ENCODE measurements at places on chromosomes 6 and 20. TPM values are rescaled to one million over a fixed set of nuclear protein-coding genes. Genes with fewer than 3 reads are reported as not detected.

The KIAA1755 gene
- total RNA-seq: 0.04 TPM

The HRH3 gene
- 0.10 TPM for total RNA-seq

The DOK5 gene
- not detected for total RNA-seq

The UCKL1 gene
- 50.2 TPM for total RNA-seq

The PDE10A gene
- not detected for total RNA-seq

The SCGN gene
- 29.0 TPM for total RNA-seq

DNA sequence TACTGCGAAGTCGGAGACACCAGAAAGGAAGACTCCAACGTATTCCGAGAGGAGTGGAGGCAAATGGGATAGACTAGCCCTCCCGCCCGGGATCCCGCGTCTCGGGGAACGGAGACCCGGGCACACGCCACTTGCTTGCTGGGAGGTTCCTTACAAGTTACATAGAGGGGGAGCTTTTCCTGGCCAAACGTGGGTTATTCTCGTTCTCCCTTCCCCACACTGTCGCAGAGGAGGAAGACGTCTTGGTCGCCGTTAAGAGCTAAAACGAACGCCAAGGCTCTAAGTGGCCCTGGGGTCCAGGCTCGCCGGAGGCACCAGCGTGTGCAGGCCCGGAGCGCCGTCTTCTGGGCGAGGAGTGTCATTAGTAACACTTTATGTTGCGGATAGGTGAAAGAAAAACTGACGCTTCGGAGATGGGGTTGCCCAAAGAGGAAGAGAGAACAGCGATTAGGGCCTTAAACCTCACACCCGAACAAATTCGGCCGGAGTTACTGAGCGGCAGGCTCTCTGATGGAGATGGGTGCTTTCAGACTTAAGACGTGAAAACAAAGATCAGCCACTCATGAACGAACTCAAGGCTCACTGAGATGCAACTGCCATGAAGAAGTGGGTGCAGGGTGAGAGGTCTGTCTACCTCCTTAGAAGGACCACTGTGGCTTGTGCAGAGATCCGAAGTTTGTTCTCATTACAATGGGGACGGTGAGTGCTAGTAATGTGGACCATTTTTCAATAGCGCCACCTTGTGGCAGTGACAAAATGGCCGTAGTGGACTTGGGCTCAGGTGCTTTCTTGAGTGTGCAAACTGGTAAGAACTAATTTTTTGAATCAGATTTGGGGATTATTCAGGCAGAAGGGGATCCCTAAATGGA, 11.7 kb upstream of the ZNF311 start:
- no peaks in the 10 kb centered on the region for H3K36me3 ChIP-seq
- peak overlapping the region; percentile 15 for H3K27ac ChIP-seq
- peaks cover 22% of the 10 kb centered on the region for H3K4me1 ChIP-seq
- H3K27me3 ChIP-seq: no peaks in the 10 kb centered on the region

GRCh38 chr6:72365773-72366172, 256.1 kb upstream of the KCNQ5 start:
- no peaks in the 10 kb centered on the region for H3K4me1 ChIP-seq
- H3K4me3 ChIP-seq: no peak overlapping the region

DNA sequence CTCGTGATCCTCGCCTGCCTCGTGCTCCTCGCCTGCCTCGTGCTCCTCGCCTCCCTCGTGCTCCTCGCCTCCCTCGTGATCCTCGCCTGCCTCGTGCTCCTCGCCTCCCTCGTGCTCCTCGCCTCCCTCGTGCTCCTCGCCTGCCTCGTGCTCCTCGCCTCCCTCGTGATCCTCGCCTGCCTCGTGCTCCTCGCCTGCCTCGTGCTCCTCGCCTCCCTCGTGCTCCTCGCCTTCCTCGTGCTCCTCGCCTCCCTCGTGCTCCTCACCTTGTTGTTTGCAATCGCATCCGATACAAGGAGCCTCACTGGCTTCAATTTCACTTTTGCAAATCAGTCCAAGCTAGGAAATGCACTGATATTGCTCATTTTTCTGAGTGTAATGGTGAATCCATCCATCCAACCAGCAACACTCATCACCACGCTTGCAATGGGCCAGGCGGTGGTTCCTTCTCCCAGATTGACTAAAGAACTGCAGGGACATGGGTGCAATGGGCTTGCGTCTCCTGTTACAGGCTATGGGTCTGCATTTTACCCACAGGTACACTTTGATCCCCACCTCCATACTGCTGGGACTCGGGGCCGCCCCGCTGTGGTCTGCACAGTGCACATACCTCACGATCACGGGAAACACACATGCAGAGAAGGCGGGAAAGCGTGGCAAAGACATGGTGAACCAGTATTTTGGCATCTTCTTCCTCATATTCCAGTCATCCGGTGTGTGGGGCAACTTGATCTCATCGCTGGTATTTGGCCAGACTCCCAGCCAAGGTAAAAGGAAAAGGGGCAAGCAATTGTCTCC, 4.6 kb downstream of the UNC93A start:
- peaks cover 11% of the 10 kb centered on the region for H3K36me3 ChIP-seq
- H3K4me3 ChIP-seq: no peak overlapping the region
- H3K27ac ChIP-seq: no peak overlapping the region
- DNase-seq: no peak

GRCh38 chr20:24721891-24722568, 227.0 kb upstream of the CST7 start:
- no peak overlapping the region for H3K27ac ChIP-seq
- DNase-seq: no peak
- peaks cover 13% of the 10 kb centered on the region for H3K27me3 ChIP-seq
- H3K4me3 ChIP-seq: no peak overlapping the region
- peaks cover 7% of the 10 kb centered on the region for H3K4me1 ChIP-seq

- H3K27me3 ChIP-seq: no peaks in the 10 kb centered on the region
- no peak overlapping the region for H3K4me3 ChIP-seq
- no peak overlapping the region for H3K27ac ChIP-seq
- DNase-seq: no peak
- no peaks in the 10 kb centered on the region for H3K4me1 ChIP-seq
Observed at GRCh38 chr20:60137657-60138245, 179.5 kb downstream of the CDH26 start.

GRCh38 chr6:35068206-35068605, 72.9 kb downstream of the TCP11 start:
- H3K27me3 ChIP-seq: no peaks in the 10 kb centered on the region
- peaks cover 6% of the 10 kb centered on the region for H3K36me3 ChIP-seq
- H3K27ac ChIP-seq: no peak overlapping the region
- no peak for DNase-seq
- no peak overlapping the region for H3K4me3 ChIP-seq

DNA sequence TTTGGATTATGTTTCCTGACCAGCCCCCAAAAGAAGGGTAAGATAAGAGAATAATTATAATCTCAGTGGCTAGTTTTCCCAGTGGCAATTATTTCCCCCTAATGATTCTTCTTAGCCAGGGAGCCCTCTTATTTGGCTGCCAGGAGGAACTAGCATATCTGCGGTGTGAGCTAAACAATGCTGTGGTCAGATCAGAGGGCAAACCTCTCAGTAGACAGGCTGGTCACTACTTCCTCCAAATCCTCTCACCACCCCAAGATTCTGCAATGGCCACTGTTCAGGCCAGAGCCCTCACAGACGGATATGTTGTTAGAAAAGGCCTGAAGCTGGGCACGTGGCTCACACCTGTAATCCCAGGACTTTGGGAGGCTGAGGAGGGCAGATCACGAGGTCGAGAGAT, 273.4 kb upstream of the SASH1 start:
- no peaks in the 10 kb centered on the region for H3K27me3 ChIP-seq
- no peak overlapping the region for H3K27ac ChIP-seq
- no peak for DNase-seq
- H3K36me3 ChIP-seq: no peaks in the 10 kb centered on the region
- H3K4me3 ChIP-seq: no peak overlapping the region
- no peaks in the 10 kb centered on the region for H3K4me1 ChIP-seq

DNA sequence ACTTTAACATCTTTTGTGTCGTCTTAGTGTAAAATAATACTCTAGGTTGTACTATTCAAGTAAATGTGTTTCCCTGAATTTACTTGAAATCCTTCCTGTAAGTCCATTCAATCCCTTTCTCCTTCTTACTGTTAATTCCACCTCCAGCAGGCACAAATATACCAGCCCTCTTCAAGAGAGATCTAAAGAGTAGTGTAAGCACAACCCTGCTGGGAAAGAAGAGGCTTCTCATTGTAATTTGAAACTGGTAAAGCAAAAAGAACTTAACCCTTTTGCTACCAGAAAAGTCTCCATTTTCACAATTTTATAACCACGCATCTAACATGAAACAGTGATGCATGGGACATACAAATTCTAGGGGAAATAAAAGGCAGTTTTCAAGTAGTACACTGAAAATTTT, at the start of gene BMP5:
BMP5 (minus strand) TSS at position 191 of the 400 bp plus-strand sequence. CDS start 725 bp downstream, outside the sequence.
- H3K27ac ChIP-seq: no peak within 1 kb of the TSS
- no peaks in the 10 kb centered on the region for H3K4me1 ChIP-seq
- H3K27me3 ChIP-seq: no peaks in the 10 kb centered on the region
- no peaks in the 10 kb centered on the region for H3K36me3 ChIP-seq
- no peak for DNase-seq

GRCh38 chr20:45096781-45097180, 4.1 kb downstream of the KCNS1 start:
- H3K27me3 ChIP-seq: no peaks in the 10 kb centered on the region
- H3K27ac ChIP-seq: no peak overlapping the region
- H3K4me1 ChIP-seq: peaks cover 12% of the 10 kb centered on the region
- DNase-seq: no peak

DNA sequence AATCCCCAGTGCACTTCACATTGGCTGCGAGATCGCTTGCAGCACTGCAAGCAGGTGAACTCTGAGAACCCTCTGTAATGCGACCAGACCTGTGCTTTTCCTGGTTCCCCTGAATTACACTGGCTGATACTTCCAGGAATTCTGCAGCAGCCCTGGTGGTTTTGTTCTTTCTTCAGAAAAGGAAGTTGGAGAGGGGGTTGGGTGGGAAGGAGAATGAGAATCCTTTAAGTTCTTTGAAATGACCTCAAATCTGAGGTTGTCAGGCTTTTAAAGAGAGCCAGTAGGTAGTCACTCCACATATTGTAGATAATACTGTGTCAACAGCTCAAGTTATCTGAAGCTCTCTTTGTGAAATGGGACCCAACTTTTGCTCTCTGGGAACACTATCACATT, 62.4 kb downstream of the GCNT2 start:
- H3K36me3 ChIP-seq: no peaks in the 10 kb centered on the region
- no peaks in the 10 kb centered on the region for H3K27me3 ChIP-seq
- peaks cover 27% of the 10 kb centered on the region for H3K4me1 ChIP-seq
- H3K4me3 ChIP-seq: no peak overlapping the region
- H3K27ac ChIP-seq: no peak overlapping the region
- DNase-seq: peak; percentile 50

GRCh38 chr20:10115021-10115420, 80.2 kb downstream of the ANKEF1 start:
- H3K4me3 ChIP-seq: no peak overlapping the region
- no peak overlapping the region for H3K27ac ChIP-seq
- H3K36me3 ChIP-seq: no peaks in the 10 kb centered on the region
- H3K27me3 ChIP-seq: no peaks in the 10 kb centered on the region

DNA sequence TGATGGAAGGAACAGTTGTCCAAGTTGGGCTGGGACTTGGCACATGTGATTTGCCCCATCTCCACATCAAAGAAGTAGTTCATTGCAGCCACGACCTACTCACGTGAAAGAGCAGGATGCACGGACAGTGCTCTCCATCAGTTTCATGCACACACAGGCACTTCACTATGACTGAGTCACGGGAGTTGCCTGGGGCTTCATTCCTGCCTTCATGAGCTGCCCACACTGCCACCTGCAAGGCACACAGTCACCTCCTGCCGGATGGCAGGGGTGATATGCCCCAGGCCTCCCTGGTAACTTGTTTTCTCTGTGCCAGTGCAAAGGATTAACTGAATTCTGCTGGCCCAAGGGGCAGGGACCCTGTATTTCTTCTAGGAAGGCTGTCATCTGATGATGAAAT, 22.8 kb downstream of the CST5 start:
- no peak overlapping the region for H3K4me3 ChIP-seq
- H3K27me3 ChIP-seq: peaks cover 2% of the 10 kb centered on the region
- DNase-seq: no peak
- no peaks in the 10 kb centered on the region for H3K36me3 ChIP-seq
- H3K4me1 ChIP-seq: no peaks in the 10 kb centered on the region

GRCh38 chr20:39658662-39659409, 696.7 kb downstream of the DHX35 start:
- no peaks in the 10 kb centered on the region for H3K36me3 ChIP-seq
- no peak for DNase-seq
- no peaks in the 10 kb centered on the region for H3K27me3 ChIP-seq
- H3K4me3 ChIP-seq: no peak overlapping the region
- no peaks in the 10 kb centered on the region for H3K4me1 ChIP-seq
- no peak overlapping the region for H3K27ac ChIP-seq

- no peaks in the 10 kb centered on the region for H3K27me3 ChIP-seq
- H3K27ac ChIP-seq: no peak overlapping the region
- DNase-seq: no peak
- peaks cover 26% of the 10 kb centered on the region for H3K4me1 ChIP-seq
- no peak overlapping the region for H3K4me3 ChIP-seq
Observed at GRCh38 chr6:126376682-126377081, 36.8 kb downstream of the CENPW start.

DNA sequence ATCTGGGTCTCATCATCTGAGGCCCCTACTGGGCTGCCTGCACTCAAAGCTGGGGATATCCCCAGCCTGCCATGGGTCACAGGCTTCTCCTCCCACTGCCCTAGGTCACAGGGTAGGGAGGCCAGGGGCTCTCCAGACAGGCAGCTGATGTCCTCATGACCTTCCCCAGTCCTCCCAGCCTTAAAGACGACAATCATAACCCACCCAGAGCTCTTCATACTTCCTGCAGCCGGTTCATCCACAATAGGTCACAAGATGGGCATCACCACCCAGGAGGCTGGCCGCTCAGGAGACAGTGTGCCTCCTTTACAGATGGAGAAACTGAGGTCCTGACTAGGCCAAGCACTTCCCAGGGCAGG, 15.2 kb downstream of the TFEB start:
- H3K27me3 ChIP-seq: no peaks in the 10 kb centered on the region
- no peak for DNase-seq
- H3K4me1 ChIP-seq: peaks cover 38% of the 10 kb centered on the region
- no peak overlapping the region for H3K4me3 ChIP-seq

GRCh38 chr6:37272834-37273566, 15.1 kb upstream of the TMEM217 start:
- H3K4me1 ChIP-seq: no peaks in the 10 kb centered on the region
- H3K4me3 ChIP-seq: no peak overlapping the region
- H3K27me3 ChIP-seq: no peaks in the 10 kb centered on the region
- H3K27ac ChIP-seq: no peak overlapping the region
- peaks cover 6% of the 10 kb centered on the region for H3K36me3 ChIP-seq
- no peak for DNase-seq

DNA sequence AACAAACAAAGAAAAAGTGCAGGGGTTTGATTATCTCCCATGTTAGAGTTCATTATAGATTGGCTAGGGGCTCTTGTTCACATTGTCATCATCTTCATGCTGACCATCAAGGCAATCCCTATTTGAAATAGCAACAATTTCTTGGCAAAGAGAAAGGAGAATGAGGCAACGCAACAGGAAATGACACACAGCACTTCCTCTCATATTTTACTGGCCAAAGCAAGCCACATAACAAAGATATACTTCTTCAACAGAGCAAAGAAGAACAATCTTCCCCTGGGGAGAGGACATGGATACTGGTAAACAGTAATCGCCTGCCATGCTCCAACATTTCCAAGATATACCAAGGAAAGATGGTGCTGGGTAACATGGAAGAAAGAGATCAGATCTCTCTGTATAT, 29.8 kb downstream of the EPM2A start:
- DNase-seq: no peak
- no peaks in the 10 kb centered on the region for H3K36me3 ChIP-seq
- H3K4me3 ChIP-seq: no peak overlapping the region
- H3K27ac ChIP-seq: no peak overlapping the region

- H3K27ac ChIP-seq: no peak overlapping the region
Observed at GRCh38 chr6:12186528-12186927, 103.6 kb upstream of the EDN1 start.

- H3K27ac ChIP-seq: peak overlapping the region; percentile 87
- peaks cover 40% of the 10 kb centered on the region for H3K4me1 ChIP-seq
- peak overlapping the region; percentile 99 for H3K4me3 ChIP-seq
- no peaks in the 10 kb centered on the region for H3K27me3 ChIP-seq
- DNase-seq: peak; percentile 81
Observed at GRCh38 chr6:17986656-17987446, 584 bp downstream of the KIF13A start.
